ENCODE measurements at places on chromosomes 12 and 14.

DNA sequence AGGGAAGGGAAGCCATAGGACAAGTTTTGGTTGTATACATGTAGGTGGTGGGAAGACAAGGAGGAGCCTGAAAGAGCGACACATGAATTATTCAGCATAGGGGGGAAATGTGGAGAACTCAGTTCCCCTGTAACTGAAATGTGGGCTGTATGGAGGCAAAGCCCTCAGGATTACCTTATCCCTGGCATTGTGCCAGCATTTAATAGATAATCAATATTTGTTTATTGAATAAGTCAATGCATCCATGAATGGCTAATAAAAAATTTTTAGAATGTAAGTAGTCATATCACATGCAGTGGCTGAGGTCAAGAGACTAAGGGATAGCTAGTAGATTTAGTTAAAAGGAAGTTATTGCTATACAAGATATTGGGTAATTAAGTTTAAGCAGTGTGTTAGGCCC, 232.4 kb downstream of the SNAPC1 start:
- DNase-seq: no peak

DNA sequence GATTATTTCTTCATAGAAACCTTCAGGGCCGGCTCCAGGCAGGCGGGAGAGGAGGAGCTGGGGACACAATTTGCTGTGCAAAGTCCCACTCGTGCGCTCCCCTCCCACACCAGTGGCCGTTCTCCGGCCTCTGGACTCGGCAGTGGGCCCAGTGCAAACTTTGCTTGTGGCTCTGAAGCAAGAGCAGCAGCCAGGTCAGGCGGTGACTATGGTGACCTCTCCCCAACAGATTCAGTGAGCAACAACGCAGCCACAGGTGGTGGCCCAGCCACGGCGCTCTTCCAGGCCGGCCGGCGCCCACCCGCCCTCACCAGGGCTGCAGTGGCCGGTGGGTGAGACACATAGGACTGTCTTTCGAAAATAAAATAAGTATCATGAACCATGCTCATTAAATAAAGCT, 29.5 kb downstream of the VPS37B start:
- no peak for DNase-seq

DNA sequence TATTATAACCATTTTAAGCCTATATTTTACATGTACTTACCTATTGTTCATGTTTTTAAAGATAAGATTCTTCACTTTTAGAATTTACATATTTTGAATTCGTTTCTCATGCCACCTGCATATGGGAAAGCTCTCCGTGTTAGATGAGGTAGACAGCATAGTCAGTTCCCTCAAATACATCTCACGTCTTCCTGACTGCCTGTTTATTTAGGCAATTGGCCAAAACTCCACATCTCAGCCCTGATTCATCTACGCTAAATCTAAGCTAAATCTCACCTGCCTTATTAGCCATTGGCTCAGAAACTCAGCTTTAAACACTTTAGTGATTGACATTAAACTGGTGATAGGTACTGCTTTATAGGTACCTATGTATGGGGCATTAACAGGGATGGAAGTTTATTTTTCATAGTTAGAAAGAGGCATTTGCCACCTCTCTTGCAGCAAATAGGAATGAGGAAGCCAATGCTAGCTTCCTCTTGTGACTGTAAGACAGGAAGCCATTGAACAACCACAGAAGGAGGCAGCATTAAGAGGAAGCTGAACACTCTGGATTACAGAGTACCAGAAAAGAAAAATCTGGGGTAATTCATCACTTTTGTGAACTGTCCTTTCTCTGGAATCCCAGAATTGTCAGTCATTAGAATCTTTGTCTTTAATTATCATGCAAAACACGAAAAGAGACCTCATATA, 111.9 kb downstream of the LRFN5 start:
- no peak for DNase-seq

DNA sequence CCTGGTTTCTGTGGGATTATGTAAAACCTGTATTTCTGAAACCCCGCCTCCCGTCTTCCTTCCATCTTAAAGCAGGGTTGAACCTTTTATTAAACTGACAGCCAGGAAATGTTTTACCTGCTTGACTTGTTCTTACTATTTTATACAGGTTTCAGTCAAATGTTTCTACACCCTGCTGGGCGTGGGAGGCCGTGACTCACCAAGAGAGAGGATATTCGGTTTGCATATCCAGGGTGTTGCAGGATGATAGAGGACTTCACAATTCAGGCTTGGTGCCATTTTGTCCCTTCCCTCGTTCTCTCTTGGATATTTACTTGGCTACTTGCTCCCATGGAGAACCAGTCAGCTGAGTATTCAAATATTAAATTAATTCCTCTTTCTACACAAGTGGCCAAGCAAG, 69.7 kb downstream of the ARF6 start:
- DNase-seq: no peak

GRCh38 chr12:45257185-45257930, 41.5 kb downstream of the ANO6 start:
- DNase-seq: no peak

DNA sequence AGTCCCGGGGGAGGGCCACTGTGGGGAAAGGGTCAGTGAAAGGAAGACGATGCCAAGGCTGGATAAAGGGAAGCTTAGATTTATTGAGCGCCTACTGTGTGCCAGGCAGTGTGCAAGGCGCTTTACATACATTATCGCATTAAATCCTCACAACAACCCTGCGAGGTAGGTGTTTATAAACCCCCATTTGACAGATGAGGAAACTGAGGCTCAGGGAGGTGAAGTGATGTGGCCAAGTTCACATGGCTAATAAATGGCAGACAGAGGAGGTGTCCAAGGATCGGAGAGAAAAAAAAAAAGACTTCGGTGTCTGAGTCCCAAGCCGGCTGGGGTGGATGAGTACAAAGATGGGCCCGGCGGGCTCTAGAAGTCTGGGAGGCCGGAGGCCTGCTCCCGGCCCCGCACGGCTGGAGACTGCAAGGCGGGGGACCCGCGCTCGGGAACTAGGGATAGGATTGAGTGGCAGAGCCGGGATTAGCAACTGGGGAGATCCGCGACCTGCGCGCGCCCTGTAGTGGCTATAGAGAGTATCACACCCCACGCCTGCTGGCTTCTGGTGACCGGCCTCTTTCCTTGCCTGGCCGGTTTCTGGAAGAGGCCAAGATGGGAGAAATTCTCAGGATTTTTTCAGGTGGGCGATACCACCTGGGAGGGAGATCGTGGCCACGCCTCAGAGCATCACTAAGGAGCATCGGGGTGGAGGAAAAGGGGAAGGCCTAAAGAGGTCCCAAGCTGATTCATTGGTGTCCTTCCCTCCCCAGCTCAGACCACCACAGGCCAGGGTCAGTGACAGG, 3.9 kb downstream of the DDN start:
- DNase-seq: no peak

DNA sequence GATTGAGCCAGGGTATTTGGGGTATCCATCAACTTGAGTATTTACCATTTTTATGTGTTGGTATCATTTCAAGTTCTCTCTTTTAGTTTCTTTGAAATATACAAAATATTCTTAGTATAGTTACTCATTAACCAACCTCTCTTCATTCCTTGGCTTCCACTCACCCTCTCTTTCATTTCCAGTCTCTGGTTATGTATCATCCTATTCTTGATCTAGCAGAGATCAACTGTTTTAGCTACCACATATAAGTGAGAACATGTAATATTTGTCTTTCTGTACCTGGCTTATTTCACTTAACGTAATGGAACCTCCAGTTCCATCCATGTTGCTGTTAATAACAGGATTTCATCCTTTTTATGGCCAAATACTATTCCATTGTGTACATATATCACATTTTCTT, 86.9 kb downstream of the DACT1 start:
- no peak for DNase-seq
